Posterior vena cava (tissue), 2 donors: ENCODE measurements at places on chromosomes 5 and 9.

DNA sequence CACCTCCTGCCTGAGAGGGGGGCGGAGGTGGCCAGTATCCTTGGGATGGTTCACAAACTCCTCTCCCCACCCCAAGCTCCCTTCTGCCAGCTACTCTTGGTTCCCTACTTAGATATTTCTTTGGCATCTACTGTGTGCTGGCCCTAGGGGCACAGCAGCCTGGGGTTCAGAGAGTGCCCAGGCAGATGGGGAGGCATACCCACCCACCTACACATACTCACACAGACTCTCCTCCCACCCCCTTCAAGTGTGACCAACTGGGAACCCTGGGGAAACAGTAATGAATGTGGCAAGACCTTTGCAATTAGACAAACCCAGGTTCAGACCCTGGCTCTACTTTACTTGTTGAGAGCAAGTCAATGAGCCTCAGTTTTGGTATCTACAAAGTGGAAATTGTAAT is 44.4 kb upstream of the PSD2 start:
- no peak for DNase-seq

GRCh38 chr9:123373946-123374345 is 17.9 kb downstream of the CRB2 start:
- DNase-seq = no peak

DNA sequence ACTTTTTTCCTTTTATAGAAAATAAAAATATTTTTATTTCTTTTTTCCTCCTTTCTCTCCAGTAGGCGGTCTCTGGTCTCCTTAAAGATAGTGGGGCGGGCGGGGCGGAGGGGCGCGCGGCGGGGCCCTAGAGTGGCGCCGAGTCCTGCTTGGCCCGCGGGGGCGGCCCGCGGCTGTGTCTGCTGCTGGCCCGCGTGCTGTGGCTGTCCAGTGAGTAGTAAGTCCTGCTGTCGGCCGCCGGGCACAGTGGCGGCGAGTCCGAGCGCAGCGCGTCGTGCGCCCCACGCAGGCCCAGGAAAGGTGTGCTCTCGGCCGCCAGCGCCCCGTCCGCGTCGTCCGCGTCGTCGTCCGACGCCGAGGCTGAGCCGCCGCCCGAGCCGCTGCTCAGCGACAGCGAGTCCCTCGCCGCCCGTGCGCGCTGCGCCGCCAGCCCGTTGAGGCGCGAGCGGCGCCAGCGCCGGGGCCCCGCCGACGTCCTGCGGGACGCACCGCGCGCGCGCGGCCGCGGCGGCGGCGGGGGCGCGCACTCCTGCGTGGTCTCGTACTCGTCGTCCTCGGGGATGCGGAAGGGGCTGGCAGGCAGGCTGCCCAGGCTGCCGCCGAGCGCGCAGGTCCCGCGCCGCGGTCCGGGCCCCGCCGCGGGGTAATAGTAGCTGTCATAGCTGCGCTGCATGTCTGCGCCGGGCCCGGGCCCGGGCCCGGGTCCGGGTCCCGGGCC is 52.3 kb downstream of the PSD2 start:
- DNase-seq = peak; percentile 90

GRCh38 chr5:41788941-41789368 is 81.3 kb downstream of the OXCT1 start:
- DNase-seq = no peak

DNA sequence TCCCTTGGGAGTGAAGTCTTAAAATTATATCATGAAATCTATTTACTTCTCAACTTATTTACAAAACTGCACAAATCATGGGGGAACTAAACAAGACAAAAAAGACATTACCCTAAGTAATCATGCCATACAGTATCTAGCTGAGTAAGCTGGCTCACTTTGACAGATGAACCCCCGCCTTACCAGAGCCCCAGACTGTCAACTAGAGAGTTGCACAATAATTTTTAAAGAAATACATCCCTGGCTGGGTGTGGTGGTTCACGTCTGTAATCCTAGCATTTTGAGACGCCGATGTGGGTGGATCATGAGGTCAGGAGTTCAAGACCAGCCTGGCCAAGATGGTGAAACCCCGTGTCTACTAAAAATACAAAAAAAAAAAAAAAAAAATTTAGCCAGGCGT is 62.3 kb downstream of the LPAR1 start:
- DNase-seq = no peak

DNA sequence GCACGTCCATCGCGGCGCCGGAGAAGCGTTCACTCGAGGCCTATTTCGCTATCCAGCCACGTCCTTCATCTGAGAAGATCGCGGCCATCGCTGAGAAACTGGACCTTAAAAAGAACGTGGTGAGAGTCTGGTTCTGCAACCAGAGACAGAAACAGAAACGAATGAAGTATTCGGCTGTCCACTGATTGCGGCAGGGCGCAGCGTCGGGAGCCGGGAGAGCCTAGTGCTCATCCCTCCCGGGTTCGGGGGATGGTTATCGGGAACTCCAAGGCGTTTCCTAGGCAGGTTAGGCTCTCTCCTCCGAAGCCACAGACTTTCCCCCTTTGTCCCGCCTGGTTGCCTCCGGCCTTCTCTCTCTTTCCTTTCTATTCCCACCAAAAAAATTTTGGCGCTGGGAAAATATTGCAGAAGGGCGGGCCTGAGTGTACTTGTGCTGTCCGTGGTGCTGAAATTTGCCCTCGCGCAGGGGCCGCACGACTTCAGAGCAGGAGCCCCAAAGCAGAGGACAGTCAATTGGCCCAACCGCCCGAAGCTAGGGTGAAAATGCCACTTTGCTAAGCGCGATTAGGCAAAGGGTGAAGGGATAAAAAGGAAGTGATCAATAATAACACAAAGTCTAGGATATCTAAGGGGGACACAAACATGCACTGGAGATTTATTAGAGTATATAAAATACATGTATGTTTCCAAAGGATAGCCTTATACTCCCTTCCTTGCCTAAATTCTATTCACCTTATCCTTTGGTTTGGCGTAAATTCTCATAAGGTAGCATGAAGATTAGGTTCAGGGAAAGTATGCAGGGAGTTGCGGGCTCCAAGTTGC is 1.8 kb downstream of the POU4F3 start:
- peak; percentile 88 for DNase-seq

GRCh38 chr5:171311322-171312077 is 2.5 kb downstream of the TLX3 start:
- DNase-seq = no peak

DNA sequence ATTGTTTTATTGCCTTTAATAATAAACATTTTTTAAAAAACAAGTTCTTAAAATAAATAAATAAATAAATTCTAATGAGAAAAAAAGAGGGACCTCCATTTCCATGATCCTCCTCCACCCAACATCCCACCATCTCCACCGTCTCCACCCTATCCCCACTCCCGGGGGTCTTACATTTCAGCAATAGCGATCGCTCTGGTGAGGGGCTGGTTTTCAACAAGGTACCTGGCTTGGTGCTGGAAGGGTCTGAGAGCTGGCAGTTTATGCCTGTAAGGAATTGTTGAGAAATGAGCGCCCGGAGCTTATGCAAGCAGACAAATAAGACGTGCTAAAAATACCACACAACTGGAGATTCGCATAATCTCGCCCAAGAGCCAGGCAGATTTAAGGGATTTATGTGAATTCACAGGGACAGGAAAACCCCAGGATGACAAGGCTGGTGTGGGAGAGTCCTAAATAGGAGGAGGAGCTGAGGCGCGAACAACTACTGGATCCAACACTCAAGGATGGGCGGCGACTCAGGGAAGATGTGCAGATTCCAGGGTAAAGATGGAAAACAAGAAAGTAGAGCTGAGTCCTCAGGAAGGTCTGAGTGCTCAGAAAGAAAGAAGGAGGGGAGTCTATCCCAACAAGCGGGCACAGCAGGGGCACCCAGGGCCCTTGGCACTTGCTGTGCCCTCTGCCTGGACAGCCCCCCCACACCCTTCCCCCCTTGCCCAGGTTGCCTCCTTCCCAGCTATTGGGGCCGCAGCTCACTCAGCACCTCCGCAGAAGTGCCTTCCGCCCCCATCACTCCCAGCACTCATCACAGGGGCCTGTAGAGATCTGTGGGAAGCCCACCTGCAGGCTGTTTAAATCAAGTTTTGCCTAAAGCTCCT is 27.0 kb downstream of the TRIM14 start:
- no peak for DNase-seq

DNA sequence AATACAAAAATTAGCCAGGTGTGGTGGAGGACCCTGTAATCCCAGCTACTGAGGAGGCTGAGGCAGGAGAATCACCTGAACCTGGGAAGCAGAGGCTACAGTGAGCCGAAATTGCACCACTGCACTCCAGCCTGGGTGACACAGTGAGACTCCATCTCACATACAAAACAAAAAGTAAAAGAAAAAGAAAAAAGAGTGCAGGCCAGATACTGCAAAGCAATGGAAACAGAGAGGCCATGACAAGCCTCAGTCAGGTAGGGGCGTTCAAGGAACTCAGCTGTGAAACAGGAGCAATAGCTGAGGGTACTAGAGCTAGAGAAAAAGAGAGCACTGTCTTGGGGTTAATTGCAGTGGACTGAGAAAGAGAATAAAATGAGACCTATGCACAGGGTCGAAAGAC is 56.2 kb downstream of the TIMD4 start:
- no peak for DNase-seq

GRCh38 chr9:88173378-88173999 is 35.2 kb upstream of the SPATA31C2 start:
- DNase-seq = no peak
